ENCODE measurements at places on chromosomes 4 and X.

GRCh38 chr4:55876387-55876786, 22.9 kb downstream of the EXOC1 start:
- no peak for DNase-seq

DNA sequence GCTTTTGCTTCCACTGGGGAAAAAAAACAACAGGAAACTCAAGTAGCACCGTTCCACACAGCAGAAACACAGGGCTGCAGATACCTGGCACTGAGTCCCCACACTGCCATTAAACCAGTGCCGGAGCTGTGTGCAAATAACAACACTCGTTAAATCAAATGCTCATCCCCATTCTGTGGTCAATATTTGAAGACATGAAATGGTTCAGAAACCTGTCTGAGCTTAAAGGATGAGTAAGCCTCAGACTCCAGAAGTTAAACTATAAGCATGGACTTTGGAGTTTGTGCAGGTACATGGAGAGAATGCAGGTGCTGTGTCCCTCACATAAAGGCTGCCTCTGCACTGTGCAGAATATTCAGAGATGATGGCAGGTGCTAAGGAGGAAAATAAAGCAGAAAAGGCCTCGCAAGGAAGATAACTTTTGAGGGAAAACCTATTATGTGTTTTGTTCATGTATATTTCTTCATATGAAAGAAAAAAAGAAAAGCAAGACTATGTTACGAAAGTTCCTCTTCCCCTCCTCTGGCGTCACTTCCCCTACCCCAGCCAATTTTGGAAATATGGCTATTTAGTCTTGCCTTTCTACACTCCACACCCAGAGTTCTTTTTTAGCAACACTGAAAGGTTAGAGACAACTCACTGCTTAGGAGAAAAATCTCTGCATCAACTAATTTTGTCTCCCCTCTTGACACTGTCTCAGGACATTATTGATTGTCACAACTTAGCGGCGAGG, 4.6 kb downstream of the MPP1 start:
- no peak for DNase-seq

GRCh38 chrX:68299898-68300297, 133.4 kb downstream of the OPHN1 start:
- DNase-seq: no peak

DNA sequence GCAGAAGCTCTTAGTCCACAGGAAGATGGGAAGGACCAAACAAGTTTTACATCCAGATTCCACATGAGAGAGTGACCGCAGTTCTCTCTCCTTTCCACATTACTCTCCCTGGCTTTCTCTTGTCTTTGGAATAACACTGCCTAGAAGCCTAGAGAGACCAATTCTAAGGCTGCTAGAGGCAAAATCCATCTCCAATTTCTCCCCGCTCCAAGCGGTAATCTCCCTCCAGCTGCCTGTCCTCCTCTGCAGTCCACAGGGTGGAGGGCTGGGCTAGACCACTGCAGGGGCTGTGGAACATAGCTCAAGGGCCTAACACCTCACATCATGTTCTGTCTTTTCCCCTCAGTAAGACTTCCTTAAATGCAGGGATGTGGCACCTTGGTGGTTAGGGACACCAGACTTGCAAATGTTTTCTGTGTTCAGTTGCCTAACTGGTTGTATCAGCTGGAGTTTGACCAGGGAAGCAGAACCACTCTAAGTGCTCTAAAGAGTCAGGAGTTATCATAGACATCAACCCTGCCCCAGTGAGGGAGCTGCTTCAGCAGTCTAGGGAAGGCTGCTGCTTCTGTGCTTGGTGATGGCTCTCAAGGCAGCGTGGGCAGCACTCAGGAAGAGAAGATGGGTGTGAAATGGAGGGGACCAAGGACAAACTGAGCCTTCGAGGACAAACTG, 423.1 kb downstream of the BCOR start:
- no peak for DNase-seq

DNA sequence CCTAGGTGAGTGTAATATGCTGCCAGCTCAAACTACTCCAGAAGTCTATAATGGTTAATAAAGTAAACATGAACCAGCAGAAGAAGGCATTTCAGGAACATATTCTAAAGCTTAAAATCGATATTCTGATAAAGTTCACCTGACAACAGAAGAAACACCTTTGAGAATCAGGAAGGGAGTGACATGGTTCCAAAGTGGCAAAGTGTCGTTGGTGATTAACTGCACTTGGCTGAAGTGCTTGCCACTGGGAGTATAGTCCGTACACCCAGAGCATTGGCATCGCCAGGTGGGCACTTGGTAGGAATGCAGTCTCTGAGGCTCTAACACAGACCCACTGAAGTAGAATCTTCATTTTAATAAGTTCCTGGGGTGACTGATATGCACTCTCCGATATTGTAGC, 76.0 kb upstream of the H2AZ1 start:
- DNase-seq: peak; percentile 42

All from Calu3 (cell line).